ENCODE measurements at places on chromosomes 4 and X.

DNA sequence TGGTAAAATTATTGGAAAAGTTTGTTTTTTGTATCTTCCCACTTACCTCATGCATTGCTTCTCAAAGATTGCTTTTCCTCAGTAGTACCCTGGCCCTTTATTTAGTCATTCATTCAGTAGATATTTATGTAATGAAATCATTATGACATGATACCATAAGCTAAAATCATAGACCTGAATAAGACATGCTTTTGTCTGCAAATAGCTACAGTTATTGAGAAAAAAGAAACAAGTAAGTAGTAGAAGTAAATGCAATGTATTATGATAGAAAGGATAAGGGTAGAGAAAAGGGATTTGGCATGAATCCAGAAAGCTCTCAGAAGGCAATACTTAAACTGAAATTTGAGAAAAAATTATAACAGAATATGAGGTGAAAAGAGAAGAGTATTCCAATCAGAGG is 352.5 kb downstream of the GPM6A start:
- no peak for DNase-seq

GRCh38 chr4:6196324-6196723 is 4.0 kb downstream of the JAKMIP1 start:
- no peak for DNase-seq

- no peak for DNase-seq
Measured at GRCh38 chrX:43513085-43513484, 143.0 kb upstream of the MAOA start.

- no peak for DNase-seq
Measured at GRCh38 chrX:52990848-52991247, 32.5 kb upstream of the FAM156A start.

GRCh38 chr4:173446416-173446815 is 47.5 kb upstream of the SCRG1 start:
- no peak for DNase-seq

GRCh38 chr4:26308568-26308967 is 12.2 kb upstream of the RBPJ start:
- no peak for DNase-seq

Measured in foreskin melanocyte (primary cell).